Endothelial cell (in vitro differentiated cells): ENCODE measurements at places on chromosomes 3 and 15.

DNA sequence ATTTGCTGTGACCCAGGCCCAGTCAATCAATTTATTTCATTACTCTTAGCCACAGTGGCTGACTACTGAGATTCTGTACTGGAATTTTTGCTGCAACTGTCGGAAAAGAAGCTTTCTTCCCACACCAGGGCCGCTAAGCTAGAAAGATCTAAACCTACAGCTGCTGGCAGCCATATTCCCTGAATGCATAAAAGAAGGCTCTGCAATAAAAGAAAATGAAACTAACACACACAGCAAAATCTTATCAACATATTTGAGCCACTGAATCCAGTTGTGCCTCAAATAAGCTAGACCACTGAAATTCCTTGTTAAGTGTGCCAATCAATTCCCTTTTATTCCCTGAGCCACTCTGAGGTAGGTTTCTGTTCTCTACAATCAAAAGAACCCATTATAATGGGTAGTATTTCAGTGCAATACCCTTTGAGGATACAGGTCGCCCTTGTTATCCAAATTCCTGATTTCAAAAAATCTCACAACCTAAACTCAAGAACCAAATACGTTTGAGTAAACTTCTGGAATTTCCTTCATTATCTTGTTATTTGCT, 60.3 kb downstream of the MYO9A start:
- no peak for DNase-seq

GRCh38 chr3:80559701-80560100, 791.9 kb upstream of the ROBO1 start:
- no peak for DNase-seq

GRCh38 chr3:134086616-134087015, 56.9 kb upstream of the SLCO2A1 start:
- DNase-seq: no peak

GRCh38 chr15:73683257-73683776, 866 bp upstream of the CD276 start:
- DNase-seq: no peak

- no peak for DNase-seq
These were observed 10.3 kb downstream of the STARD5 start for GRCh38 chr15:81313686-81314085.

- DNase-seq: no peak
These were observed 39.3 kb downstream of the TRANK1 start for GRCh38 chr3:36905545-36905944.

- DNase-seq: no peak
These were observed 6.8 kb downstream of the CHRM5 start for GRCh38 chr15:33975022-33975565.

DNA sequence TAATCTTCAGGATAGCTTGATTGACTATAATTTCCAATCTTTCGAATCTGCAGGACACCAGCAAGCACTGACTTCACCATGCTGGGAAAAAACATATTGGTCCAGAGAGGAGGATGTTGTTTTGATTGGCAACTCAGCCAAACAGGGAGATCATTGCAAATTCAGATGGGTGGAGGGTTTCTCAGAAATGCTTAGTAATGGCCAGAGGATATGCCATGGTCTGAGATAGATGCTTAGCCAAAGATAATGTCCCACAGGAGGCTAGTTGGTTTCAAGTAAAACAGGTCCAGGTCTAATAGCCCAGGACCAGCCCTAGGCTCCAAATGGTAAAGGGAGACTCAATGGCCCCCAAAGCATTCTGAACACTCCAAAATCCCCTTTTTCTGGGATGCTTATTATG, 46.7 kb upstream of the CCDC80 start:
- DNase-seq: no peak

- no peak for DNase-seq
These were observed 8.2 kb upstream of the ZNF280D start for GRCh38 chr15:56741541-56741940.

- DNase-seq: no peak
These were observed 185.2 kb downstream of the FOXP1 start for GRCh38 chr3:71398157-71398836.

DNA sequence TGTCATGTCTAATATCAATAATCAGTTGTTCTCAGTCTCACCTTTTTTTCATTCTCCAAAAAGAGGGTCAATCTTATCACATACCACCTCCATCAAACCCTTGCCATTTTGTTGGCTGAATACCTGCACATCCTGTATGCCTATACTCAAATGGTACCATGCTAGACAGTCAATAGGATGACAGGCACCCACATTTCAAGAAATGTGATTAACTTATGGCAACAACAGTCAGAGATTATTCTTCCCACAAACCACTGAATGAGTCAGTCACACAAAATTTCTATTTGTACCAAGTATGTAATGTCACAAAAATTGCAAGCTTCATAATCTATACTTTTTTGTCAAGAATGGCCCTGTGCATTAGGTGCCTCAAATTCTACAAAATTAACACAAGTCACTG, 5.1 kb upstream of the SLC27A2 start:
- DNase-seq: no peak

DNA sequence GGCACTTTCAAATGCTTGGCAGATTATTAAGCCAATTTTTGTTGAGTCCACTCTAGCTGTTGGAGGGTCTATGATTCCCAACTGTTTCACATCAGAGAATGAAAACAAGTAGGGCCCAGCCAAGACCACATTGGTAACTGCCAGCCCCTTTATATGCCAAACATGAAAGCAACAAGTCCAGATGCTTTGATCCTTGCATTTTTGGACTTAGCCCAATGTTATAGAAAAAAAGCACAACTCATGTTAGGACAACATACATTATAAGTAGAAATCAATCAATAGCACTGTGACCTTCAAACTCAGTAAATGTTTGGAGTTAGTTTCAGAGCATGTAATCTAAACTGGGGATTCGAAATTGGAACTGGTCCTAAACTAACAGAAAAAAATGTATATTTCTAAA, 674.7 kb downstream of the MECOM start:
- DNase-seq: no peak

DNA sequence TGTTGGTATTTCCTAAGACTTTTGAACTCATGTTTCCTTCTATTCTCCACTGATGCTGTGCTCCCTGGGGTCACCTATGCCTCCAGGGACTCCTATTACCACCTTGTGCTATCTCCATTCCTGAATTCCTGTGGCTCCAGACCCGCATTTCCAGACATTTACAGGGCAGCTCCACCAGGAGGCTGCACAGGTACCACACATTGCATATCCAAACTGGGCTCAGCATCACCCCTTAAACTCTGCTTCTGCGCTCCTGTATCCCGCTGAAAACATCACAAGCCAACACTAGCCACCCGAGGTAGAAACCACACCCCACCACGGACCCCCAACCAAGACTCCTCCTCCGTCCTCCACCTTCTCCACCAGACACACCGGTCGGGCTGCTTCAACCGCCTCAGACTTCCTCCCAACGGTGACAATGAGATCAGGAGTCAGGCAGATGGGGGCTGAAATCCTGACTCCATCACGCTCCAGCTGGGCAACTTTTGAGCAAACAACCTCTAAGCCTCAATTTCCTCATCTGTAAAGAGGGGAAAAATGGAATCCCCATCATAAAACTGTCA, 10.4 kb downstream of the TNK2 start:
- DNase-seq: no peak

GRCh38 chr15:71914092-71914491, 103.7 kb downstream of the NR2E3 start:
- DNase-seq: no peak

DNA sequence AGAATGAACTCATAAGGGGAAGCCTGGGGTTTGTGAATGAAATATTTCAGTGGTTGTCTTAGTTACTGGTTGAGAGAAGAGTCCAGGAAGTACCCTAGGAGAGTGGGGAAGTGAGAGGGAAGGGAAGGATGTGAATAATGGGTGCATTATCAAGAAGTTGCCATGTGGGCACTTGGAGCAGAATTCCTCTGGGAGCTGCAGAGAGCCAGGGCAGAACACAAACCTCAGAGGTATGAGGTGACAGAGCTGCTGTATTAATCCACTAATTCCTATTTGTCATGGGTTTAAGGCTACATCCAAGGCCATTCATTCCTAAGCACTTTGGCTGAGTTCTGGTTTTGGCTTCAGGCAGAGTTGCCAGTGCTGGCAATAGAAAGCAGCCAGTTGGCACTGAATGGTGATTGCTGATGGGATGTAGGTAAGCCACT, 29.0 kb downstream of the NDUFB4 start:
- no peak for DNase-seq

DNA sequence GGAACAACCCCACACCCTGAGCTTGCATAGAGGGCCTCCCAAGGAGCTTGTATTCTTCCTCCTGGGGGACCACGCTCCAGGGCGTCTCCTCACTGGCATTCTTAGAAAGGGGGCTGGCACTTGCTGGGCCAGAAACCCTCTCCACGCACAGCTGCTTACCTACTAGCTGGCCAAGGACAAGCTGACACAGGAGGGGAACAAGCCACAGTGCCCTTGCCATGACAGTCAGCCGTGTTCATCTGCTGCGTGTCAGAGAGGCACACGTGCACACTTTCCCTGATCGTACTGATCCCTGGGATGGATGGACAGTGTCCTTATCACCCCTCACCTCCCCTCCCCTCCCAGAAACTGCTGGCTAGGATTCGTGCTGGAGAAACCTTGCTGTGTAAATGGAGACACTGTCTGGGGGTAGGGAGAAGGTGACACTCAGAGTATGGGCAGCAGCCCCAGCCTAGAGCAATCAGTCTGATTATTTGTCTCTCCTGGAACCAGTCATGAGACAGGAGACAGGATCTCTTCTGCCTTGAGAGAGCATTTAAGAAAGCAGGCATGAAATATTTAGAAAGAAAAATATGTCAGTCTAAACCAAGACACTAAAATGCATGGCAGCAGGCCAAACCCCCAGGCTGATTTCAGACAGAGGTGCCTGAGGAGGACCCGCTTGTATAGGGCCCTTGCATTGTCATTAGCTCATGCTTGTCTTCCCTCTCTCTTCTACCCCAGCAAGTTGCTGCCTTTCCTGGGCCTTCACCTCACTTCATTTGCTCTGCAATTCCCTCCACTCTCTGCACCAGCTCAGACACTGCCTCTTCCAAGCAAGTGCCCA, 311.8 kb upstream of the TRIM42 start:
- DNase-seq: no peak

GRCh38 chr3:37477711-37478487, 303.5 kb upstream of the LRRFIP2 start:
- no peak for DNase-seq

DNA sequence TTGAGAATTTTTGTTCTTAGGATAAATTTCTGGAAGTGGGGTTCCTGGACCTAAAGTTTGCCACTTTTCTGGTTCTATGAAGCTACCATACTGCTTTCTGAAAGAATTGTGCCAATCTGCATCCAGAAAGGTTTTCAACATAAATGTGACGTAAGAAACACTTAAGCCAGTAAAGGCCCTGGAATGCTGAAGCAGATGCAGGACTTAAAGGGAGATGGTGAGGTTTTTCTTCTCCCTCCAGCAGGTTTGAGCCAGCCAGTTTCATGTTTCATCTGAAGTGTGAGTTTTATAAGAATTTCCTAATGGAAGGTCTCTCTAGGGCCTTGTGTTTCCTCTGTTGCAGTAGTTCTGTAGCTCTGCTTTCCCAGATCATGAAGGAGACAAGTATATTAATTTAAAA, 33.1 kb downstream of the ZNF592 start:
- no peak for DNase-seq

DNA sequence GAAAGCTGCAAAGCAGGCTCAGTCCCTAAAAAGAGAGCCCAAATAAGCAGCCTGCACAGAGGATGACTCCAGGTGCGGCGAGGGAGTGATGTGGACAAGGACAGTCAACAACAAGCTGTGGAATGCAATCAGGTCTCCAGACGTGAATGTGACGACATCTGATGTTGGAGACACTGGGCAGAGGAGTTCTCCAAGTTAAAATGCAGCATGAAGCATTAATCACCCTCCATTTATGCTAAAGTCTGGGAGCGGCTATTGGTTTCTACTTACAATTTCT, 316.7 kb downstream of the FGF12 start:
- no peak for DNase-seq

GRCh38 chr3:46660543-46661523, 32.6 kb downstream of the ALS2CL start:
- DNase-seq: no peak

- DNase-seq: no peak
These were observed 7.0 kb upstream of the GNAT1 start for GRCh38 chr3:50184242-50184978.

DNA sequence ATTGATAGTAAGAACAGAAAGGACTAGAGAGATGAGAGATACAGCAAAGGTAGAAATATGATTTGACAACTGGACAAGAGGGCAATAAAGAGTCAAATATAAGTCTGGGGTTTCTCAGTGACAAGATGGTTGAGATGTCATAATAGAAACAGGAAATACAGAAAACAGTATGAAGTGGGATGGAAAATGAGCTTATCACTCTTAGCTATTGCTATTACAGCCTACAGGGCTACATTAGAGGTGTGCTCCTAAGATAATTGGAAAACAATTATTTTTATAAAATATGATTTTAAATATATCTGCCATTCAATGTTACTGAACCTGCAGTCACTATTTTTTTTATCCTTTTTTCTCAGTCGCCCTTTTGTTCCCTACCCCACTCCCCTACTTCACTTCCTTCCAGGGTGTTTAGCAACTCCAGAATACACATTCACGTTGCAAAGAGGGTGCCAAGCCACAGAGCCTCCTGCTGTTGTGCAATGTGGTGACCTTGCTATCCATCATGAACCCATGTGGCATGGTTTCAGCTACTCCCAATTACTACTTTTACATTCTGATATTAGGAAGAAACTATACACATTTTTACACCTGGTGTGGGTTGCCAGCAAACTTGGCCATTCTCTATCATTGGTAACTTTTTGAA, 6.0 kb downstream of the NRG4 start:
- DNase-seq: no peak

DNA sequence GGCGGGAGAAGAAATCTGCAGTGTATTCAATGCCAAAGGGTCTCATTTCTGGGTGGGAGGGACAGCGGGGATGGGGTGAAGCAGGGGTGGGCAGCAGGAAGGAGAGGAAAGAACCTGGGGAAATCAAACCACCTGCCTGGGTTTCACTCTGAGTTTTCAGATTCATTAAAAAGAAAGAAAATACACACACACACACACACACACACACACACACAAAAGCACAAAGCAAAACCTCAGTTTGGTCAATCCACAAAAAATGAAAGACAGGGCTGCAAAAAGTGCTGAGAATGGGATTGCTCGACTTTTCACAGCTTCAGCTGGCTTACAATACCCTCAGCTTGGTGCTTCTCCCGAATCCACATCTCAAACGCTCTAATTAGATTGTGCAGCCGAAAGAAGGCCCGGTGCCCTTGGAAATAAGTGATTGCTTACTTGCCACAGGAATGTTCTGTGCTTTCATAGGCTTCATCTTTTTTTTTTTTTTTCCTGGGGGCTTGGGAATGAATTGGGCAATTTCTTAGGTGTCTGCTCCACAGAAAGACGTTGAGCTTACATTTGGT, 370.5 kb downstream of the RORA start:
- no peak for DNase-seq

GRCh38 chr3:13825311-13825579, 54.6 kb downstream of the WNT7A start:
- DNase-seq: no peak

GRCh38 chr3:175001091-175001490, 142.0 kb downstream of the NAALADL2 start:
- no peak for DNase-seq

DNA sequence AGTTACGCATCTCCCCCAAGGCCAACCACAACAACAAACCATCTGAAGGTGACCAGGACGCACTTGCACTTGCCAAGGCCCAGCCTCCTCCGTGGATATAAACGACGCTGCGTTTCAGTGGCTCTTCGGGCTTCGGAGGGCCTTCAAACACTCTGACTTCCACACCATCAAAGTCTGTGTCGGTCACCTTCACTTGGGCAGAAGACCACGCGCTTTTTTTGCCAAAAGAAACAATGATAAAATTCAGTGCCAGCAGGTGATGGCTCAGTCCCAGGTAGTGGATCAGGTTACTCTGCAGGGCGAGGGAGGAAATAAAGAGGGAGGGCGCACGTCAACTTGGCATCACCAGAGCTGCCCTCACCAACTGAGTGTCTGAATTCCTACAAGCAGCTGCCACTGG, 63.0 kb downstream of the NCEH1 start:
- no peak for DNase-seq
